ENCODE measurements at places on chromosomes 5 and 9. TPM values are rescaled to one million over a fixed set of nuclear protein-coding genes. Genes with fewer than 3 reads are reported as not detected.

Gene FBXO10
- polyA plus RNA-seq: 3.5 TPM

Gene SLC6A7
- not detected for polyA plus RNA-seq

Gene GRXCR2
- 1.1 TPM for polyA plus RNA-seq

Gene SLC27A6
- polyA plus RNA-seq: 27.8 TPM

Gene SMIM3
- polyA plus RNA-seq: 22.9 TPM

Gene NR4A3
- 57.4 TPM for polyA plus RNA-seq

Gene C5orf52
- polyA plus RNA-seq: not detected

Gene IL11RA
- 49.3 TPM for polyA plus RNA-seq

Gene RAB3C
- polyA plus RNA-seq: 0.34 TPM

Gene C5orf63
- 4.6 TPM for polyA plus RNA-seq

Gene ACSL6
- 2.7 TPM for polyA plus RNA-seq

Data from right cardiac atrium (tissue), 5 donors.